ENCODE measurements at places on chromosomes 4 and X.

DNA sequence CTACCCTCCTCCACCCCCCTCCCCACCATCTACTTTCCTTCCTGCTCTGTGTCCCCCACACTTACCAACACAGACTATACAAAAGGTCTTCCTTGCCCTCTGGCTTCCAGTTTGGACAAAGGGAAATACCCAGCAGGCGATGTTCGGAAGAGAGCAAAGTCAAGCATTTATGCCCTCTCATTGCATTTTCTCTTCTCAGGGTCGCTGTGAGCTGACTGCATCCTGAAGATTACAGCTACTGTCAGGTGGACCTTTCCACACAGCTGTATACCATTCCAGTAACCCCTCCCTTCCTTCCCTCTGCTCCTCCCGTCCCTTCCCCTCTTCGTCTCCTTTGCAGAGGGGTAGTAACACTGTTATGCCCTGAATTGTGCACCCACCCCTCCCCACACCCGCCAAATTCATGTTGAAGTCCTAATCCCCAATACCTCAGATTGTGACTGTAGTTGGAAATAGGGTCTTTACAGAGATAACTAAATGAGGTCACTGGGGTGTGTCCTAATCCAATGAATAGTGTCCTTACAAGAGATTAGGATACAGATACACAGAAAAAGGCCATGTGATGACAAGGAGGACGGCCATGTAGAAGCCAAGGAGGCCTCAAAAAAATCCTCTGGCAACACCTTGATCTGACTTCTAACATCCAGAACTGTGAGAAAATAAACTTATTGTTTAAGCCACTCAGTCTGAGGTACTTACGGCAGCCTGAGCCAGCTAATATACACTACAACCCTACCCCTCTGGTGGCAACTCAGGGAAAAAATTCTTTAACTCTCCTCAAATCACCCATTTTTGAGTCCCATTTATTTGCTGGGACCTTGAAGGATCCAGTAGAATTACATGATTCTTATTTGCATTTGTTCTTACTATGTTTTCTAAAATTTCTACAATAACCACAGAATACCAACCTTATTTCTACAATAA, 11.7 kb downstream of the MORF4L2 start:
- no peak for DNase-seq

GRCh38 chrX:43870758-43871419, 11.4 kb downstream of the MAOB start:
- no peak for DNase-seq

DNA sequence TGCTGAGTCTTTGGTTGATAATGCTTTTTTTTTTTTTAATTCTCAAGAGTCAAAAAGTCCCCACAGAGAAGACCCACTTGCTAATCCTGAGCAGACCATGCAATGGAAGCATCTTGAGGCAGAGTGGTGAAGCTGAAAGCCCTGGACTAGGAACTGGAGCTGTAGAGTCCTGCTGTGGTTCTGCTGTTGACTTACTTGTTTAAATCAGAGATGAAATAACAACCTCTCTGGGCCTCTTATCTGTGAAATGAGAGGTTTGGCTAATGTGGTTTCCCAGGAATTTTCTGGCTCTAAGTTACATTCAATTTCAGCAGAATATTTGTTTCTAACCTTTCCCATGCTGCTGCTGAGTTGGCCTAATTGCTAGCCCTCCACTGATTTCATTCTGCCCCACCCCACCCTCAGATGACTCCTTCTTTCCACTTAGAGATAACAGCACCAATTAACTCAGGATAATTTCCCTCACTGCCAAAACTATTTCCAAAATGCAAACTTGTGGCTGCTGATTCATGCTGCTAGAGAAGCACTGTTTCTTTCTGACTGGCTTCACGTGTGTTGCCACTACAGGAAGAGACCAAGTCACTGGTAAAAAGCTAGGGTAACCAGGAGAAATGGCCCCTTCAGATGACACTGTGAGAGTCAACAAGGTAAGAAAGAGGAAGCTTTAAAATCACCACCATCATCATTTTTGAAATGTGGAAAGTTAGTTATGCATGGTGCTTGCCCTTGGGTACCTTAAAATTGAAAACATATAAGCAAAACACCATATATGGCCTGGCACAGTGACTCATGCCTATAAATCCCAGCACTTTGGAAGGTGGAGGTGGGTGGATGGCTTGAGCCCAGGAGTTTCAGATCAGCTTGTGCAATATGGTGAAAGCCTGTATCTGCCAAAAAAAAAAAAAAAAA, 326.4 kb downstream of the DCHS2 start:
- no peak for DNase-seq

DNA sequence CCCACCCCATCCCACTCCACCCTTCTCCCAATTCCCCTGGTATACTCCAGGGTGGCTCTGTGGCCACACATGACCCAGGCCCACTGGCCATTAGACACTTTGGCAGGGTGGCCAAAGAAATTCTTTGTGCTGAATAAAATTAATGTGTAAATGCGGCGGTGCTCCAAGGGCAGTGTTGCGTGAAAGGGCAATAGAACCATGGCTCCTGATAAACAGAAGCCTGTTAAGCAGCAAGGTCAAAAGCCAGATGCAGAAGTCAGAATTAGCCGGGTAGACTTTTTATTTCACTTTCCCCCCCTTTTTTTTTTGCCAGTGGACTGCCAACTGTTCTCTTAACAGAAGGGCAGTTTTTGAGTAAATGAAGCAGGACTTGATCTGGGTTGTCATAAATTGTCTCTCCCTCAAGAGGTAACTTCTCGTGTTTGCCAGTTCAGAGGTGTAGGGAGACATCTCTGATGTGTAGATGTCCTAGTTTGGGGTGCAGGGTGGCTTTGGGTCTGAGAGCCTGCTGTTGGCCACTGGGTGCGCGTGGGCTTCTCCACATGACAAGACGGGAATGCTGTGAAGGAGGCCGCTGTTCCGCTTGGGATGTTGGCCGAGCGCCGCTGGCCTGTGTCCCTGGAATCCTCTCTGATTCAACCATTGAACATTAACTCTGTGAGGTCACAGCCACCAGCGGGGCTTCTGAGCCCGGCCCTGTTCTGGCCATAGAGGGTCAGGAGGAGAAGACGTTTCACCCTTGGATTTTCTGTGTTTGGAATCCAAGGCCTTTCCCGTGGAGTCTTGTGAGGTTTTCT, 139.5 kb downstream of the TBL1X start:
- DNase-seq: no peak

- no peak for DNase-seq
Measured at GRCh38 chr4:129111919-129112318, 16.0 kb downstream of the C4orf33 start.

- DNase-seq: no peak
Measured at GRCh38 chrX:68232206-68232605, 201.1 kb downstream of the OPHN1 start.

DNA sequence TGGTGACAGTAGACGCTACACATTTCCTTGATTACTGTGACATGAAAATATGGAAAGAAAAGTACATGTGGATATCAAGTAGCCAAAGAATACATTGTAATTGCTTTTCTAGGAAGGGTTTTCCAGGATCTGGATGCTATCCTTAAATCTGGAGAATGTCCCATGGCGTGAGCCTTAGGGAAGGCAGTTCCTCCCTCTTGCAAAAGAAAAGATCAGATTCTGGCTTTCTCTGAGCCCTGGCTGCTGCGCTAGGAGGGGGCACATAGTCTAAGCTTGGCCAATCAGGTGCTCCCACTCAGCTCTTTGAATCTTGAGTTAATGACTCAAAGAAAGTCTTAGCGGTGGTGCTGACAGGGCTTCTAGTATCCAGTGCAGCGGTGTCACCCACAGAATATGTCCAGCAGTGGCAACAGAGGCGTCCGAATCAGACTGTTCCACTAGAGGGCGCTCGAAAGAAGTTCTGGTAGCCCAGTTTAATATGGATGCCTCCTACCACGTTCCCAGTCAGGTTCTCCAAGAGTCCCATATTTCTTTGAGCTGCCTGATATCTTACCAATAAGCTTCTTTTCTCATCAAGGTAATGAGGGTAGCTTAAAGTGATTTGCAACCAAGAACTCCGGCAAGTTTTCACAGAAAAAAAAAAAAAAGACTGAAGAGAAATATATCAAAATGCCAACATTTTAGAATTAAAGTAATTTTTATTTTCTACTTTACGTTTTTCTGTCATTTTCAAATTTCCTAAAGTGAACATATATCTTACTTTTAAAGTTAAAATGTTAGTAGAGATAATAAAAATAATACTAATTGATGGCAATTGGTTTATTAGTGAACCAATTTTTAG, 213.4 kb upstream of the S100G start:
- DNase-seq: peak; percentile 55

DNA sequence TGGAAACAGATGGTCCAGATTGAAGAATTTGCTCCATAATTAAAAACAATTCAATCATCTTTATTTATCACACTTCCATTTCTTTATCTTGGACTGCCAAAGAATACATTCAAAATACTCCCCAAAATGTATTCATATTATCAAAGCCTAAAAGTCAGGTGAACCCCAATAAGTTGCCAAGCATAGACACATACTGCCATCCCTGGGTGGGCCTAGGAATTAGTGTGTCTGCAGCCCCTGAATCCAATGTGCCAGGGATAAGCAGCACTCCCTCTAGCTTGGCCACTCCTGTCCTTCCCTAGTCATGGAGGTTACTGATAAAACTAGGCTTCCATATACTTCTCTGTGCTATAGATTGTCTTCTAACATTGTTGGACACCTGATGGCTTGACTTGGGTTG, 199.9 kb downstream of the TENM3 start:
- DNase-seq: no peak

GRCh38 chr4:137825505-137825904, 293.2 kb upstream of the PCDH18 start:
- no peak for DNase-seq

- no peak for DNase-seq
Measured at GRCh38 chr4:11133868-11134267, 294.8 kb downstream of the HS3ST1 start.

- peak; percentile 4 for DNase-seq
Measured at GRCh38 chrX:54891573-54891972, 29.1 kb upstream of the TRO start.

GRCh38 chrX:41085512-41085877, 250 bp downstream of the USP9X start:
- no peak for DNase-seq

DNA sequence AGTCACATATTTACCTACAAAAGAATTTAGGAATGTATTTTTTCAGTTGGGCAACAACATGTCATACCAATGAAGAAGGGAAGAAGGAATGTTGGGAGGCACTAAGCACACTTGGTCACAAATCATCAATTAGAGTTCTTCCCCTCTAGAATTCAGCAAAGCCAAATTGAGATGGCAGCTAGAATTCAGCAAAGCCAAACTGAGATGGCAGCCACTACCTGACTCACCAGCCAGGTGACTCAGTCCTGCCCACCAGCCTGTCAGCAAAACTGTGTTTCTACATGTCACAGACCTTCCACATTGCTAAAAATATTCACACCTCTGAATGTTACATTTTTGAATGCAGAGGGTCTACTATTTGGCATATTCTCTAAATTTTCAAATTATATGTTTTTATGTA, 63.2 kb upstream of the NOCT start:
- no peak for DNase-seq

DNA sequence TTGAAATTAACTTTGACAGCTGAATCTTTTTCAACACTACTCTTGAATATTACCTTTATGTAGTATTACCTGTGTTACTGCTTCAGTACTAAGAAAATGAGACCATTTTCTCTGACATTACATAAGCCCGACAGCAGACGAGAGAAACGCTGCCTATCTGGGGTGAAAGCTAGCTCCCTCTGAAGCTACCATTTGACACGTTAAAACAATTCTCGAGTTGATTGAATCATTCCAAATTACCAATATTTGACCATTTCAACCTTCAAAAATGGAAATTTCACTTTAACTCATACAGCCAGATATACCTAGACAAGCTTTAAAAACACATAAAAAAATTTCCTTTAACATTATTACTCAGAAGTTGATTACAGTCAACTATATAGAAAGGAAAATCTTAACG, 836 bp downstream of the GPM6A start:
- no peak for DNase-seq

DNA sequence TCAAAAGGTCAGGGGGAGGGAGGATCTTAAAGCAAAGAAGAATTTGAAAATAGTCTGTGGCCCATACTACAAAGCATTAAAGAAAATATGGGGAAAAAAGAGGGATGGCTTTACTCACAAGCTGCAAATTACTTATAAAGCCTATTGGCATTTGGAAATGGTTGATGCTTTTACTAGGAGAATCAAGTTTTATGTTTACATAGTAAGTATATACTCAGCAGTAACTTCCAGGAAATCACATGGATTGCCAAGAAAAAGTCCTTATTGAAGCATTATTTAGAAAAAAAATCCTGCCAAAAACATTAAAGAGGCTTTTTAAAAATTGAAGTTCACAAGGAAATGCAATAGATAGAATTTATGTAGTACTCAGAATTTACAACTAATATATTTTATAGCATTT, 8.4 kb upstream of the SH3RF1 start:
- DNase-seq: no peak

GRCh38 chrX:23386726-23387125, 52.1 kb downstream of the PTCHD1 start:
- no peak for DNase-seq

GRCh38 chrX:54540289-54540688, 10.3 kb downstream of the GNL3L start:
- no peak for DNase-seq

DNA sequence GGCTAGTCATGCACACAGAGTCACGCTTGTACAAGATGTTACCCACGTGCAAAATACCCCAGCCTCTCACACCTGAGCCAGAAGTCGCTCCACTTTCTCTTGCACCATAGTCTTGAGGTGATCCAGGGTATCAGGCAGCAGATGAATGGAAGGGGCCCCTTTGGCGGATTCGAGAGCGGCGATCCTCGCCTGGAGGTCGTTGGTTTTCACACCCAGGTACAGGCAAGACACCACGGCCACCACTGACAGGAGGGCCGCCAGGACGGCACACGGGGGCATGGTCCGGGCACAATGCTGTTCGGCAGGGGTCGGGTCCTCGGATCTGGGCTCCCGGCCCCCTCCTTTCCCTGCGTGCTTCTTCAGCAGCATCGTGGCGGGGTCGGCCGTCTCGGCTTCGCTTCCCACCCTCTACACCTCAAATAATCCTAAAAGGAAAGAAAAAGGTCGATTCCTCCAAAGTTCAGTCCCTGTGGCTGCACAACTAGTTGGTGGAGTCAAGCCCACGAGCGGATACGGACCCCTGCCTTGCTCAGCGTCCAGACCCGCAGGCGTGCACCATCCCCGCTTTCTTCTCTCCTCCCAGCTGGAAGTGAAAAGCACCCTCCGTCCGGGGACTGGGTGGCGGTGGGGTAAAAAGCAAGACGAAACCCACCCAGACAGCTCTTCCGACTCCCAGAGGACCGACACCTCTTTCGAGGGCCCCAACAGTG, 652 bp downstream of the COL25A1 start:
- DNase-seq: no peak

DNA sequence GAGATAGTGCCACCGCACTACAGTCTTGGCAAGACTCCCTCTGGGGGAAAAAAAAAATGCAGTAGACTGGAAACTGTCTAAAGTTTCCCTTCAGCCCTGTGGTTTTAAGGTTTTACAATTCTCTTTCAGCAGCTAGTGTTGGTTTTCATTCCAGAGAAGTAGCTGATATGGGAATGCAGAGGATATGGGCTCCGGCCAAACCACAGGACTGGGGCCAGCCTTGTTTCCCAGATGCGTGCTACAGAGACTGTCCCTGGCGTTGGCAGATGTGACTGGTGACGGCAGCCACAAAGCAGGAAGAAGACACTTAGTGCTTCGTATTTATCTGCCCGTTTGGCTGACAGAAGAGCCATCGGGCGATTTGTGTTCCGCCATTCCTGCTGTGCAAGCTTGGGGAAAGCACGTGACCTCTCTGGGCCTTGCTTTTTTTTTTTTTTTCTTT, 43.2 kb downstream of the ZBTB49 start:
- DNase-seq: no peak

Measured in NCI-H1105 (cell line).